AG04449 (cell line): ENCODE measurements at places on chromosomes 6 and 20.

DNA sequence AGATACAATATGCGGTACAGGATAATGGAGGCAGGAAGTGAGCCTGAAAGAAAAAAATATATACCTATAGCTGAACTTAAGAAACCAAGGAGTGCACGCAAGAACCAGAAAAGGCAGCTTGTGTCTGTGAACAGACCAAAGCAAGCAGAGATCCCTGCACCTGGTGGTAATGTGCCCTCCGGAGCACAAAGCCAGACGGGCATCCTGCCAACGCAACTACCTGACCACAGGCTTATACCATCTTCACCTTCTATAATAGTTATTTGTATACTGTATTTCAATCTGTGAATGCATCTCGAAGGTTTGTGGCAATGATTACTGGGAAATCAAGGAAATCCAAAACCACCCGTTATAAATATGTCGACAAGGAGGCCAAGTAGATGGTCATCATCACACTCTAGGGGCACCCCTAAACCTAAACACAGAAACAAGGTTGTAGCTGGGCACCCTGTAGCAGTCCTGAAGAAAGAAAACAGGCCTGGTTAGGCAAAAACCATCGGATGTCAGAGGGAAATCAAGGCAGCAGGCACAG is 801 bp downstream of the FBXL4 start:
- DNase-seq: no peak

DNA sequence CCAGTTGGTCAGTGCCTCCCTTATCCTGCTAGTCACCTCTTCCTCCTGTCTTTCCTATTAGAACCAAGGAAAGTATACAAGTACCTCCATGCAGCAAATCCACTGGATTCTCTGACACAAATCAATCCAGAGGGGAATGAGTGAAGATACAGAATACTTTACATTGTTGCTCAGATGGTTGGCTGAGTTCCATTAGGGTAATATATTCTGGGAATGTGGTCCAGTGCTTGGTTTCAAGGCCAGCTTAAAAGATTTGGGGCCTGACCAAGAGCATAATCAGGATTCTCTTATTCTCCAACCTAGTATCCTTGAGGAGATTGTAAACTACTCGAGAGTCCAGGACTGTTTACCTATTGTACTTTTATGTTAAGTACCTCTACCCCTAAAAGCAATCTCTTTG is 23.0 kb downstream of the CARMIL1 start:
- no peak for DNase-seq

DNA sequence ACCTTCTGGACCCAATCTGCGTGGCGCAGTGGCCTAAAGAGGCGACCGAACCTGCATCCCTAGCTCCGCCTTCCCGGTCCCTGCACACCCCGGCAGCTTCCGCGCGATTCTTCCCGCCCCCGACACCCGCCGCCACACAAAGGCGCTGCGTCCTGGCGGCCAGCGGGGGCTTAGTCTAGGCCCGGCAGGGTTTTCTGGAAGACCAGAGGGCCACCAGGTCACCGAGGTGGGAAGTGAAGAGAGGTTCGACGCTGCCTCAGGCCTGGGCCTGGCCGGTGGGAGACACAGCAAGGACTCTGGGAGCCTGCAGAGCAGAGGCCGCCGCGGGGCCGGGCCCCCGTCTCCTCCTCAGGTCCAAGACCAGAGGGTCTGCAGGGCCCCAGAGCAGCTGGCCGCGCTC is 154.9 kb downstream of the OR2B2 start:
- DNase-seq: no peak

- no peak for DNase-seq
Measured at GRCh38 chr6:73078333-73078862, 146.9 kb downstream of the KHDC1L start.

GRCh38 chr6:32113386-32114352 is 4.5 kb upstream of the TNXB start:
- peak; percentile 46 for DNase-seq

- no peak for DNase-seq
Measured at GRCh38 chr6:15265787-15266186, 19.9 kb downstream of the JARID2 start.

- no peak for DNase-seq
Measured at GRCh38 chr6:14023855-14024254, 93.7 kb upstream of the CD83 start.

- no peak for DNase-seq
Measured at GRCh38 chr6:14117158-14118090, at the start of gene CD83. CD83 (plus strand) TSS chr6:14117772; CDS start chr6:14117812, 40 bp downstream.

GRCh38 chr20:2101057-2101864 is at the start of gene STK35:
STK35 (plus strand) TSS chr20:2101827; CDS start chr20:2101882, 55 bp downstream.
- no peak for DNase-seq

DNA sequence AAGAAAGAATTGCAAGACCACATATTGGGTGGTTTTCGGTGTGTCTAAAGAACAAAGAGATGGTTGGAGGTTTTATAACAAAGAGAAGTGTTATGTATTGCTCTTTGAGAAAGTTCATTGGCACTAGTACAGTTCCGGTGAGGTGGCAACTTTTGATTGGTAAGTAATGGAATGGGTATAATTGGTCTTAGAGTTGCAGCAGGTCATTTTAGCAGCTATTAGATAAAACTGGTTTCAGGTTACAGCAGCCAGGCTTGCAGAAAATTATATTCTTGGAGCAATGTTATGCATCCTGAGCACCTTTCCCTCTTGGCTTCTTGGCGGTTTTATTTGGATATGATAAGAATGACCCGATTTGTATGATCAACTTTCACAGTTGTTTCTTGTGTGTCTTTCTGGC is 12.3 kb upstream of the SSTR4 start:
- no peak for DNase-seq

- DNase-seq: no peak
Measured at GRCh38 chr20:924639-925038, 8.5 kb upstream of the ANGPT4 start.

- no peak for DNase-seq
Measured at GRCh38 chr6:113363866-113364265, 493.3 kb upstream of the MARCKS start.

DNA sequence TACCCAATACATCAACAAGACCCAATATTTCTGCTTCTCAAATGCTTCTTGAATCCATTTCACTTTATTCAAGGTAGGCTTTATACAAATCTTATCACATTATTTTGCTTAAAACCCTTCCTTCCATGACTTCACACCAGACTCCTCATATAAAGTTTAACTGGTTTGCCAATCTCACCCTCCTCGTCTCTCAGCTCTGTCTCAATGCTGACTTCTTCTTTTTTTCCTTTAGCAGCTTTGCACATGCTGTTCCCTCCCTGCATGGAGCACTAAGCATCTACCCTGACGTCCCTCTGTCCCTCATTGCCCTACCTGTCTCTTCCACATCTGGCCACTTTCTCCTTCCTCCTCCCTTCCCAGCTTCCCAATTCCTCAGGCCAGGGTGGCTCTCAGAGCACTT is 31.4 kb downstream of the KCNK17 start:
- no peak for DNase-seq

DNA sequence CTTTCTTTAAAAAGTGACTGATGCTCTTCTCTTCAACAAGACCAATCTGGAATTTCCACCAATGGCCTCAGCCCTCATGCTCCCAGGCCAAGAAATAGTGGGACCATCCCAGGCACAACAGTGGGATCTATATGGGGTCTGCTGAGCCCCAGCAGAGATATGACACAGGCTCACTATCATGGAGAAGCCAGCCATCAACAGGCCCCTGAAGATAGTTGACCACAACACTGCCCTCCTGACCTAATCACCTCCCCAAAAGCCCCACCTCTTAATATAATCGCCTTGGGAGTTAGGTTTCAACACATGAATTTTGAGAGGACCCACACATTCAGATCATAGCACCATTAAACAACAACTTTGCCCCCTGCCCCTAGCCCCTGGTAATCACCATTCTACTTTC is 16.8 kb upstream of the MCM3 start:
- no peak for DNase-seq

DNA sequence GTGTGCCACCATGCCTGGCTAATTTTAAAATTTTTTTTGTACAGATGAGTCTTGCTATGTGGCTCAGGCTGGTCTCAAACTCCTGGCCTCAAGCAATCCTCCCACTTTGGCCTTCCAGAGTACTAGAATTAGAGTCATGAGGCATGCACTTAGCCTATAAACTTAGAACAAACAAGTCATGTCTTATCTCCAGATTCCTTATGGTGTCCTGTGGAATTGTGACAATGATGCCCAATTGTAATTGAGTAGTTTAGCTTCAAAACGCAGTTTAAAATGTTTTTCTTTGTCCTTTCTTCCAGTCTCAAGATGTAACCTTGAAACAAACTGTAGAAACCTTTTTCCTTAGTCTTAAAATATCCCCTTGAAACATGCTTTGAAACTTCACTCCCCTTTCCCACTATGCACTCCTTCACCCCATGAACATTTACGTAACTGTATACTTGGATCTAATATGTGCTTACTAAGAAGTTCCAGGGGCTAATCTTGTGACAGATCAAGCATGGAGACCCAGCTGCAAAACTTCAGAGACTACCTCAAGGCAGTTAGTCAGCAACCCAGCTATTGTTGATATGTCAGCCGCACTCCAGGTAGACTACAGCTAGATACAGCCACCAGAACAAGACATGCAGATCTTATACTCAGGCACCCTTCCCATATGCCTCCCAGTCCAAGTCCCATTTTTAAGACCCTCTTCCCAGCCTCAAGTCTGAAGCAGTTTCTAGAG is 46.2 kb downstream of the MAN1A1 start:
- DNase-seq: no peak

- no peak for DNase-seq
Measured at GRCh38 chr6:161169696-161170095, 104.2 kb downstream of the AGPAT4 start.
